ENCODE measurements at places on chromosomes 7 and 10.

GRCh38 chr10:35937546-35937945, 295.4 kb upstream of the FZD8 start:
- no peak for DNase-seq

GRCh38 chr10:103747193-103747865, 108.0 kb downstream of the SH3PXD2A start:
- no peak for DNase-seq

DNA sequence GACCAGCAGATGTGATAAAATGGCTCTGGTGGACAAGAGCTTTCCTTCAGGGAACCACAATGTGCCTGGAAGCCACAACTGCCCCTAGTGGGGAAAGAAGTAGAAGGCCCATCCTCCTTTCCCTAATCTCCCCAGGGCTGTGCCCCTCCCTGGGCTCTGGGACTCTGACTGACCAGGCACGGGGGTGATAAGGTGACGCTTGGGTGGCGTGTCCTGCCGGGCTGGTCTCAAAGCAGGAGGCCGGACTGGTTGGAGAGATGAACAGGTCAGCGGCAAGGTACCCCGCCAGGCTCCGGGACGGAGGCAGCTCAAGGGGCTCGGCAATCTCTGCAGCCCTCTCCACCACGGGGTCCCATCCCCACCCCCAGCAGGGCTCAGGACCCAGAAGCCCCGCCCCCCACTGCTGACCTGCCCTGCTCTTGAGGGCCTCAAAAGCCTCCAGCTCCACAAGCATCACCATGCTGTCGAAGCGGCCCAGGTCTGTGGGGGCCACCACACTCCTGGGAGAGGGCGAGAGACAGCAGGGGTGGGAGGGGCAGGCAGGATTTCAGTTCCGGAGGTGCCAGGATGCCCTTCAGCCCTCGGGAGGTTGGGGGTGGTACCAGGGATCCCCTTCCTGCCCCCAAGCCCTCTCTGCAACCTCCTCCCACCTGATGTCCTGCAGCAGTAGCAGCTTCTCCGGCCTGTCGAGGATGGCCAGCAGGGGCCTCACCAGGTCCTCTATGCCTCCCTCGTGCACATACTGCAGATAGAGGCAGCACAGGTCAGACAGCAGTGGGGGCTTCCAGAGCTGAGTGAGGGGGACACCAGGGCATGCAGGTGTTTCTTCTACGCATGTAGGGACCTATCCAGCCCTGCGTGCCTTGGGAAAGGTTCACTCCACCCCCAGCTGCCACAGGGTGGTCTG, 12.2 kb downstream of the LZTS2 start:
- no peak for DNase-seq

DNA sequence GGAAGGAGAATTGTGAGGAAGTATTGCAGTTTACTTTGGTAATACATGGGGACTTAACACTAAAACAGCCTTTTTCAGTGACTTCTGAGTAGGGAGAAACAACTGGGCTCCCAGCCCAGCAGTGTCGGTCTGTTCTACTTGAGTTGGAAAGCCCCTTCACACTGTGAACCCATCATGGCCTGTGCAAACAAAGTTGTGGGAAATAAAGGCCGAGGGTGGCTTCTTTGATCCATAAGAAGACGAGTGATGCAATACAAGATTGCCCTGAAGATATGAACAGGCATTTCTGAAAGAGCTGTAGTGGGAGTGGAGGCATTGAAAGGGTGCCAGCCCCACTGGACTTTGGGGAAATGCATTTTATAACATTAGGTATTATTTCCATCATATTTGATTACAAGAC, 28.3 kb downstream of the C10orf120 start:
- DNase-seq: no peak

DNA sequence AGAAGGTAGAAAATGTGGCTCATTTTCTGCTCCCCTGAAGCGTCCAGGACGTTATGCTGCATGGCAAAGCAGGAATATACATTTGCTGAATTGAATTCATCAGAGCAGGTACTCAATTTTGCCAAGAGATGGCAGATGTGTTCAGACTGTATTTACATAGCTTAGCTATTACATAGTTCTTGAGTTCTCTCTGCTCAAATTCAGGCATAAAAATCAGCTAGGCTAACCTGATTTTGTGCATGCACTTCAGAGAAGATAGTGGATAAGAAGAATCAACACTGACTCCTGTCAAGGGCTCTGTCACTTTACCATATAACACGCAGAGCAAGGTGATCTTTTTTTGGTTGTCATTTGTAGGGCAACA, 209.2 kb upstream of the FAM3C start:
- no peak for DNase-seq

DNA sequence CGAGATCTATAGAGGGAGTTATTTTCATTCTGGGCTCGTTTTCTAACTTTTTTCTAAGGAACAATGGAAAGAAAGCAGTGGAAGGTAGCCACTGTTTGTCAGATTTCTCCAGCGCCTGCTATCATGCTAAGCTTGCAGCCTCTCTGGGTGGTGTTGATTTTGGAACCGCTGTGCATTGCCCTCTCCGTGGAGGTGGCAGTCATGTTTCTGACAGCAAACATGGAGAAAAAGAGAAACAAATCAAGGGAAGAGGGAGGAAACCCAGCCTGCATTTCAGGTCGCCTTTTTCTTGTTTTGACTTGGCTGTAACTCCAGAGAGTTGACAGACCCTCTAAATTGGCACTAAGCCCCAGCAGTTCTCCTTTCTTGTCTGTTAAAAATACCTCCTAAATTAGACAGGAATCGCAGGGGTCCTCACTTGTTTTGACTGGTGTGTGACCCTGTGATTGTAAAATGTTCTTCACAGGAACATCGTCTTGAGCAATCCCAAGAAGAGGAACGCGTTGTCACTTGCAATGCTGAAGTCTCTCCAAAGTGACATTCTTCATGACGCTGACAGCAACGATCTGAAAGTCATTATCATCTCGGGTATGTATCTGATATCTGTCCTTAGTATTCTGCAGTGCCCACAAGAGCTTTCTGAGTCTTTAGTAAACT, 4.8 kb downstream of the ECHDC3 start:
- DNase-seq: no peak

- DNase-seq: no peak
Measured at GRCh38 chr7:46654546-46655443, 733.7 kb upstream of the IGFBP3 start.

DNA sequence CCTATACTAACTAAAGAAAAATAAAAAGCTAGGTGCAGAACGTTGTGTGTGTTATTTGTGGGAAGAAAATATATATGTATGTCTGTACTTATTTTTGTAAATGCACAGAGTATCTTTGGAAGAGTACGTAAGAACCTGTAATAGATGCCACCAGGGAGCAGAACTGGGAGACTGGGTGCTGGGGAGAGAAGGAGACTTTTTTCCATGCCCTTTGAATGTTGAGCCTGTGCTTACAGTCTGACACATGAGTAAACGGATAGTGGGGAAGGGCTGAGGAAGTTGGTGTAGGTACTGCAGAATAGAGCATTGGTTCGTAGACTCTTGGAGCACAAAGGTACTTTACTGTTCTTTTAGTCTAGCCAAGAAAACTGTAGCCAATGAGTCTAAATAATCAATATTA, 1.3 kb upstream of the SCRN1 start:
- no peak for DNase-seq

GRCh38 chr10:5449227-5449626, 36.9 kb downstream of the NET1 start:
- no peak for DNase-seq

DNA sequence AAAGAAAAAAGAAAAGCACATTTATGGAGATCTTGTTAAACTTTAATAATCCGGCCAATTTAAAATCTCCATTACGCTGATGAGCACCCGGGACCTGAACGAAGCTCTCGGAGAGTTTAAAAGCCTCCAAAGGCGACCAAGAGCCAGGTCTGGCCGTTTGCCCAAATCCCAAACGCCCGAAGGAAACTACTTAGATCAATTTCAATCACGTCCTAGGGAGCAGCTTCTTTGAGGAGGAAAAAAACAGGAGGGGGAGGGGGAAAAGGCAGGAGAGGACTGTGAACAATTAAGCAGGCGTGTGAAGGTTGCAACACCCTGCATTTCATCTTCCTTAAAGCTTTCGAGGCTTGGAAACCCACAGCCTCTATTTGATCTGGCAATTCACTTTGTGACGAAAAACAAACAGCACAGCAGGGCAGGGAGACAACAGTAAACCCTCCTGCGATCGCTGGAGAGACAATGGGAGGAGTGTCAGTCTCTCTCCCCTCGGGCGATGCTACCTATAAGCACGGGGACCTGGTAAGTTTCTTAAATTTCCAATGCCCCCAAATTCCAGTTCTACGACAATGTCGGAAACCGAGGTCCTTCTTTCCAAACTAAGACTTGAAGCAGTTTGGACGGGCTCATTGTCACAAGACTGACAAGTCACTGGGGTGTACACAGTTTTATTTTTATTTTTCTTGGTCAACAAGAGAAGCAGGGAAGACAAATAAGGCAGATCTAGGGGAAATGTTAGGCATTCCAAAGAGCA, 1.2 kb downstream of the KLF6 start:
- DNase-seq: no peak

DNA sequence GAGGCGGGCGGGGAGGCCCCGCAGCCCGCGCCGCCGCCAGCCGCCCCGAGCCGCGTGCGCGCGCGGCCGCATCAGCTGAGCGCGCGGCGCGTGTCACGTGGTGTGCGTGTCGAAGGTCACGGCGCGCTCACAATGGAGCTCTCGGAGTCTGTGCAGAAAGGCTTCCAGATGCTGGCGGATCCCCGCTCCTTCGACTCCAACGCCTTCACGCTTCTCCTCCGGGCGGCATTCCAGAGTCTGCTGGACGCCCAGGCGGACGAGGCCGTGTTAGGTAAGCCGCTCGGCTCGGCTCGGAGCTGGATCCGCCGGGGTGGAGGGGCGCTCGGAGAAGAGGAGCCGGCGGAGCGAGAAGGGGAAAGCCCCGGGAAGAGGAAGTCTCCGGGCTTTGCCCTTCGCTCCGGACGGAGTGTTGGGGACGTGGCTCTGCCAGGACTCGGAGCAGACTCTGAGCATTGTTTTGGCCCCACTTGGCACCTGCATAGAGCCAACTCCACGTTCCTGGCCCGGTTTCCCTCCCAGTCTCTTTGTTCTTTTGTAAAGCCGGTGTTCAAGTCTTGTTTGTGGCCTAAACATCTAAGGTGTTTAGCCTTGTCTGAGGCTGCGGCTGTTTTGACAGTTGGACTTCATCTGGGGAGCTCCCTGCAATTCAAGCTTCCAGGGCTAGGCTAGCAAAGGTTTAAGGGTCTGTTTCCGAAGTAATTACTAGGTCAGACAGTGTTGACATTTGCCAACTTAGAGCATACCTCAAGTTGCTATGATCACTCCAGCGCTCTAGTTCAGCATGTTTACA, at the start of gene COMMD3:
Gene COMMD3, plus strand, starts transcription at position 103 of the 790 bp plus-strand sequence. Its CDS starts 30 bp downstream, at position 133.
- peak; percentile 62 for DNase-seq

DNA sequence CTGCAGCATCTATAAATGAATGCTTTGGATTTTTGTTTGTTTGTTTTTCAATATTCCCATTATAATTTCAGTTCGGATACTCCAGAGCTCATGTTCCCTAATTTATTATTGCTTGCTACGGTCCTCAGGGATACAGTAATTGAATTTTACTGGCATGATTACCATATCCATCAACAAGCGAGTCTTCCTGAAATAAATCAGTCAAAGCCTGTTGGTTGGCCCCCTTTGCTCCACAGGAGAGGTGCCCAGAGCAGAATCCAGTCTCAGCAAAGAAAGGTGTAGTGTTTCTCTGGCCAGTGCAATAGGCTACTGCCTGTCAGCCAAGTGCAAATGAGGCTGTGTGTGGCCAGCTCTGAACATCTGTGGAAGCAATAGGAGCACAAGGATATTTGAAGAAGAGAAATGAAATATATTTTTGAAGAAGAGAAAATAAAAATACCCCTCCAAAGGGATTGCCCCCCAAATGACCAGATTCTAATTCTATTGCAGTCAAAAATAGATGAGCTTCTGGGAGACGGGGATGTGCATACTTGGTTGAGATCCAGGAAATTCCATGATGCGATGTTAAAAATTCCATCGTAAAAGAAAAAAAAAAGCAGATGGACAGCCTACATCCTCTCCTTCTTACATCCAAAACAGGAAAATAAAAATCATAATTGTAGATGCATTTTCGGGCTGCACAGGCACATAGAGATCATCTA, 18.1 kb downstream of the TRIL start:
- DNase-seq: no peak

DNA sequence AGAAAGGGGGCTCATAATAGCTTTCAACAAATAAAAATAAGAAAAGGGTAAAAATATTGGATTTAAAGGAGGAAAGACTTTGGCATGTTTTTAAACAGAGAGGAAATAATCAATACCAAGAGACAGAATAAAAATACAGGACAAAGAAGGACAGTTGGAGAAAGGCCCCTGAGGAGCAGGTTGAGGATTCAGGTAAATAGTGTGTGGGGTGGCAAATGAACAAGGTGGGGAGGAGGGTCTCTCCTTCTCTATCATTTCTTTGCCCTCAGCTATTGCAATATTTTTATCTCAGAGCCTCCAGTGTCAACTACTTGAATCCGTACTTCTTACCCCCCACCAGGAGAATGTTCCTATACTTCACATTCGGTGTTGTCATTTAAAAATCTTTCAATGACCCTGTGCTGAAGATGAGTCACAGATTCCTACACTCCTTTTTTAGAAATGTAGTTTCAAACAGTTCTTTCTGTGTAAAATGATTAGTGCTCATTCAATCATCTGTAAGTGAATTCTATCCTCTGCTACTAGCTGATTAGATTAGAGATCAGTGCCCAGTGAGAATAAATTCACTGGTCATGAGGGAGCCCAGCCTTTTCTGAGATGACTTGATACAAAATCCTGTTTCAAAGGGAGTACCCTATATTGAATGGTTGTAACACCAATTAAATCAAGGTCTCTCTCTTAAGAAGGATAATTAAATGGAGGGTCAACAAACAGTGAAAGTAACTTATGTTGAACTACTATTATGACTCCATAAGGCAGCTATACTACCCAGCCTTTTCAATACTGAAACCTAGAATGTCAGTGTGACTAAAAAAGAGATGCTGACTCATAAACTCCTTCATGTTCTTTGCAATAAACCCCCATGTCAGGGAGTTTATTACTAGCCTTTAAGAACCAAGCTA, 50.4 kb upstream of the WNT16 start:
- no peak for DNase-seq

DNA sequence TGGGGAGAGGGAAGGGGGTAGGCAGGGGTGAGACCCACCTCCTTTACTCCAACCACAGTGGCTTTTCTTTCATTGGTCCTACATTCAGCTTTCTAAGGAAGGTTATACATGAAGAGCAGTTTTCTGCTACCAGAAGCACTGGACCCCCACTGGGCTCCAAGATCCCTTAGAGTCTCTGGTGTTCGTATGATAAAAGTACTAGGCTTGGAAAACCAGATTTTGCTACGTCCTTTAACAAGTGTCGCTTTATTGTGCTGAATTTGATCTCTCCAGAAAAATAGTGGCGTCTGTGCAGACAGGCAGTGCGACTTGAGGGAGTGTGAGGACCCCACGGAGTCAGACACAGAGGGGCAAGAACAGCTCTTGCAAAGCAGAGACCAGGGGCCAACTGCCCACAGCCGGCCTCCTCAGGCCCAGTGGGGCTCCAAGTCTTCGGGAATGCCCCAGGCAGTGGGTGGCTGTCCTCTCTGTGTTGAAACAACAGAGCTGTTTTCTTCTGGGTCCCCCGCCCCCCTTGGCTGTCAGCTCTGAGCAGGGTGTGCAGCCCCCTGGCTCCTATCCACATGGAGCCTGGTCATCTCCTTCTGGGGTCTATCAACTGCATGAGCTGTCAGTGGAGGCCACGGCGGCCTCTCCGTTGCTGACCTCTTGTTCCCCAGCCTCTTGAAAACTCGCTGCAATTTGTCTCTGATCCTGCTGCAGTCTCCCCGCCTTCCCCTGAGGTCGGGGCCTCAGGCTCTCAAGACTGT, 333.2 kb downstream of the RPS24 start:
- no peak for DNase-seq

Measured in activated CD4-positive, alpha-beta T cell treated with anti-CD3 and anti-CD28 coated beads for 24 hours (primary cell).